ENCODE measurements at places on chromosomes 1 and 21.

GRCh38 chr21:16942703-16943102 is 570.1 kb upstream of the CXADR start:
- DNase-seq: no peak

DNA sequence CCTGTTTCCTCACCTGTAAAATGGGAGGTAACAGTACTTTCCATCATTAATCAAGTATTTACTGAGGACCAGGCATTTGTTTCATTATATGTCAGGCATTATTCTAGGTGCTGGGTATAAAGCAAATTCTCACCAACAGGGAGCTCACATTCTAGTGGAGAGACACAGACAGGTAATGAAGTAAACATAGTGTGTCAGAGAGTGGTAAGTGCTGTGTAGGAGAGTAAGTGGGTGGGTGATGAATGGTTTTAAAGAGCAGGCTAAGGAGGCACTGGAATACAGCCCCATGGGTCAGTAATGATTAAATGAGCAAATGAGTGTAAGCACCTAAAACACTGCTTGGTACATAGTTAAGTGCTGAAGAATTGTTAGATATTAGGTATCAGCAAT is 60.4 kb downstream of the DNTTIP2 start:
- no peak for DNase-seq

- no peak for DNase-seq
Observed at GRCh38 chr1:154931940-154932487, 4.5 kb downstream of the PMVK start.

GRCh38 chr1:218778257-218779126 is 395.2 kb upstream of the LYPLAL1 start:
- no peak for DNase-seq

DNA sequence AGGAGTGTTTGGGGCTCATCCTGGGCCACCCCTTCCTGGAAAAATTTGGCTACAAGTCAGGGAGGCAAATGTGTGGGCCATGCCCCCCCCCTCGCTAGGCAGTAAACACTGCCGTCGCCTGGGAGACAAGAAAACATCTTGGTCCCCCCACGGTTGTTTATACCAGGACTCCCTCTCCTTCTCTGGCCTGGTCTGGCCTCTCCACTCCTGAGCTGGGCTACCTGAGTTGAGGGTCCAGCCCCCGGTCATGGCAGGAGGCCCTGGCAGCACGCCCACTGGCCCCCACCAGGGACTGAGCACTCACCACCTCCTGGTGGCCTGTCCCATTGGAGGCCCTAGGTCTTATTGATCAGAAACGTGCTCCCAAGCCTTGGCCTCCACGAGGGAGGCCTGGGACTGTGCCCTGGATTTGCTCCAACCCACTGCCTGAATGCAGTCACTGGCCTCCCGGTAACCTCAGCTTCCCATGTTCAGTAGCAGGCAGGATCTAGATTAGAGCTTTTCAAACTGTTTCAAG is 15.8 kb downstream of the KCNQ4 start:
- DNase-seq: no peak

- DNase-seq: no peak
Observed at GRCh38 chr21:16504766-16505165, 775.0 kb downstream of the USP25 start.

DNA sequence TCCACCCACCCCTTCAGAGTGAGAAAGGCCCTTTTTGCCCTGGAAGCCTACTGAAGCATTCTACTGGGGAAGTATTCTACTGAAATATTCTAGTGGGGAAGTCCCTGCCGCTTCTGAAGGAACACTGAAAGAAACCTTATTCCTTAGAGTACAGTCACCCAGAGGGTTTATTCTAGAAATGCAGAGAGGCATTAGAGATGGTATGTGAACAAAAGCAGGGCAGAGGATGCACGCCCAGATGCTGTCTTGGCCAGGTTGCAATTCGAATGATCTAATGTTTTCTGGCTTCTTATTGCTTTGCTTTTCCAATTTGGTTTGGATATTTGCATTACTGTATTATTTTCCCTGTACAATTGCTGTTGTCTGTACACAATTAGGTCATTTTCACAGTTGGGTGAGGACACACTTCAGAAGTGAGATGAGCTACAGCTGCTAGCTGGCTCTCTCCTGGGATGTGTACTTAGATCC is 37.1 kb downstream of the CCN1 start:
- no peak for DNase-seq

DNA sequence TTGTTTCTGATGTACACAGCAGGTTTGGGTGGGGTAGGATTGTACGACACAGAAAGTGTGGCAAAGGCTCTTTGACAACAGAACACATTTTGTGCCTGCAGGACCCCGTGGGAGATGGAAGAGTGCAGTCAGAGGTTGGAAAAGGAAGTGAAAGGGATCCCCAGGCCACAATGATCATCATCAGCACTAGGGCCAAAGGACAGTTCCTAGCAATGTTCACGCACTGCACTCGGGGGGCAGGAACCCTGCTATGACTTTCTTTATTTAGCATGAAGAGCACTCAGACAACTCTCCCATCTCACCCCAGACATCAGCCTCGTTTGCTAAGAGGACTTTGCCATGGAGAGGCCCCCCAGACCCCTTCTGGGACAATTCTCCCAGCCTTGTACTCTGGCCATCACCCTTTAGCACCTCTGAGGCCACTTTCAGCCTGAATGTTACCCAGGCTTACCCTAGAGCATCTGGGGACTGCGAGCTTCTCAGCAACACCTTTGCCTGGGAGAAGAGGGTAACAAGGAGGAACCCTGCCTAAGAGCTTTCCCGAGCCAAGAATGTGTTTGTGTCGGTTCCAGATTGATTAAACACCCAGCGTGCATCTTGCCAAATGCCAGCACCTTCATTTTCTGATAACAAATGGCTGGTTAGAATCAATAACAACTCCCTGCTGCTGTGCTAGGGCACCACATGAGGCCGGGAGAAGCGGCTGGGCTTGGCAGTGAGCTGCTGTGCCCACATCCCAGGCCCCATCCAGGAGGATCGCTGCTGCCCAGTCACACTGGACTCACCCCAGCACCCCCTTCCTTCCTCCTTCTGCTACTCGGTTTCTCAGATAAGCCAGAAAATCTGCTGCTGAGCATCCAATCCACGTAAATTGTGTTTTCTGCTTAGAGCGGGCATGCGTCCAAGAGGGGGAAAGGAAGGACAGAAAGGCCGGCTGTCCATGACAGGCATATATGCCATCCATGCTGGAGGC is 633.1 kb downstream of the AJAP1 start:
- DNase-seq: no peak

GRCh38 chr1:86394416-86394815 is 1.7 kb downstream of the ODF2L start:
- no peak for DNase-seq

- DNase-seq: no peak
Observed at GRCh38 chr1:231748760-231749415, 122.3 kb downstream of the DISC1 start.

- DNase-seq: peak; percentile 30
Observed at GRCh38 chr1:1441002-1441888, 5.8 kb downstream of the VWA1 start.

DNA sequence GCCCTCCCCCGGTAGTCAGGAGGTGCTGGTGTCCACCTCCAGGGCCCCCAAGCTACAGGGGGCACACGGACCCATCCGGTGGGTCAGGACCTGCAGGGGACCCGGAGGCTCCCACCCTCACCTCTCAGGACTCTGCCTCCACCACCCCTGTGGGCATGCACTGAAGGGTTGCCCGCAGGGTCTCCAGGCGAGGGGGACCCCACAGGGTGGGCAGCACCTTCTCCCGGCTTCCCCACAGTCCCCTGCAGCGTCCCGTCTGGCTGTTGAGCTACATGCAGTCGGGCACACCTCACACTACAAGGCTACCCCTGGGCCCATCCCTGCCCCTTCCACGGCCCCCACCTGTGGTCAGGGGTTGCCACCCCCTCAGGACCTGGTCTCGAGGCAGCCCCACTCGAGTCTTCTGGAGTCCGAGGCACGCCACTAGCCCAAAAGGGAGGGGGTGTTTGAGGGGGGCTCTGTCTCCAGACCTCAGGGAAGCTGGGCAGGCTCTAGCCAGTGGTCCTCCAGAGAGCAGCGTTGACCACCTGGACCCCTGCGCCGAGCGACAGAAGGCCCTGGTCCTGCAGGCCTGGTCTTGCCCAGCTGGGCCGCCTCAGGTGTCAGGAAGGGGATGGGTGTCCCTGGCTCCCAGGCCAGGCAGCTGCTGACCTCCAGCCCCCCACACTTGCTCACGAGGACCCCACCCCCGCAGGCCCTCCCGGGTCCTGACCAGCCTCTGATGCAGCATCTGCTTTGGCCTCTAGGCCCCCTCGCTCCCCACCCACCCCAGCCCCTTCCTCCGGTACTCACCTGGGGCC is 9.6 kb downstream of the PARS2 start:
- DNase-seq: no peak

GRCh38 chr1:48089356-48089891 is 92.2 kb upstream of the TRABD2B start:
- DNase-seq: no peak

DNA sequence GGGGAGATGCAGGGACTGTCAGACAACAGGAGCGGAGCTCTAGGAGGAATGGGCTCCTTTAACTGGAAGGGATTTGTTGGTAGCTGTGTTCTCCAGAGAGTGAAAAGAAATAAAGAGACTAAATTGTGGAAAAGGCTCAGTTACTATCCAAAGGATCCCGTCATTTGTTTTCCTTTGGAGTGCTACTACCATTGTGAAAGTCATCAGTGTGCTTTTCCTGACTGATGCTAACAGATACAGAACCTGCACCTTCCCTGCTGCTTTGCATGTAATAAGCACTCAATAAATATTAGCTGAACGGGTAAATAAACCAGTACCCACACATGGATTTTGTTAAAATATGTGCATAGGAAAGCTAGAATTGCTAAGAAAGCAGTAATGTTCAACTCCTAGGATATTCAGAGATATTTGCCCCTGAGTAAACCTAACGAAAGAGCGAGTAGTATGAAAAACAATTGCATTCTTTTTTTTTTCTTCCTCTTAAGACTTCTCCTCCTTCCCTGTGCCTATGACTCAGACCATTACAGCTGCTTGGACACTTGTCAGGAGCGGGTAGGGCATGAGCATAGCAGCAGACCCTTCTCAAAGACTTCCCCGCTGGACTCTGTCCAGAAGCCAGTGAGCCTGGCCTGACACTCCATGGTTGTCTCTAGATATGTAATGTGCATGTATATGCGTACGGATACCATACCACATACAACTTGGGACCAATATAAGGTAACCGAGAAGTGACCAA is 41.7 kb downstream of the PTGFRN start:
- no peak for DNase-seq

DNA sequence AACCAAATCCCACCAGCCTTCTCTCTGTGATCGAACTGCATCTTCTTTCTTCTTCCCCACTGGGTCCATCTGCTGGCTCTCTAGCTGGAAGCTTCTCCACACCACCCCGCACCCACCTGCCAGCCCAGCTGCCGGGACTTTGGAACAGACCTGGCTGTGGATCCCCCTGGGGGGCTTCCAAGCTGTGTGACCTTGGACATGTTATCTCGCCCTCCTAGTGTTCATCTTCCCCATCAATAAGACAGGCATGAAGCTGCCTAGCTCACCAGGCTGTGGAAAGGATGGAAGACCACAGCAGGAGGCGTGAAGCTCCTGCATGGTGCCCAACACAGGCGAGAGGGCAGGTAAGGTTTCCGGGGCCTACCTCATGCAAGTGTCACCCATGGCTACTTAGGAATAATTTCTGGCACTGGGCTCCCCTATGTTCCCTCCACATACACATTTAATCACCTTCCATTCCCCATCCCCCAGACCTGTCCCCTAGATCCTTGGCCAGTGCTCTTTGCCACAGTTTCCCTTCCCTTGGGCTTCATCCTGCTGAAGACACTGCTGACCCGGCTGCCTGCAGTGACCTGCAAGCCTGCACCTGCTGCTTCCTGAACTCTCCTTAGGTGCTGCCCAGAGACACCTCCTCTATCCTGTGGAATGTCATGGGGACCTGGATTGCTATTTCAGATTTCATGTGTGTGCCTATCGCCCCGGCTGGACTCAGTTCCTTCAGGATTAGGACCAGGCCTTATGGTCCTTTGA is 13.2 kb upstream of the C2CD2 start:
- DNase-seq: no peak

- DNase-seq: no peak
Observed at GRCh38 chr1:31575369-31576140, 760 bp upstream of the TINAGL1 start.

- no peak for DNase-seq
Observed at GRCh38 chr1:184315254-184315653, 71.6 kb upstream of the C1orf21 start.

DNA sequence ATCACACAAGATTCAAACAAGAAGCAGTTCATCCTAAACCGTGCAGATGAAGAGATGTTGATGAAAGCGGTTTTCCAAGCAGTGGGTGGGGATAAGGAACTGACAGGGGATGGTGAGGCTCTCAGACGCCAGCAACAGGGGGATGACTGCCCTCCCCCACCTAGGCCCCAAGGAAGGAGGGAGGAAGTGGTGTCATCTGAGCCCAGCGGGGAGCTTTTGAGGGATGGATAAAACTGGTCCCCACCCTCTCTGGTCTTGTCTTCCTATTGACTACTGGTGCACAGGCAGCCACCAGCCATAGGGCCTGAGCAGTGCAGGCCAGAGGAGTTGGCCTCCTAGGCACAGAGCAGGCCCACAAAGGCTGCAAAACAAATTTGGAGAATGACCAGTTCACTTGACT is 175.5 kb downstream of the HUNK start:
- no peak for DNase-seq

DNA sequence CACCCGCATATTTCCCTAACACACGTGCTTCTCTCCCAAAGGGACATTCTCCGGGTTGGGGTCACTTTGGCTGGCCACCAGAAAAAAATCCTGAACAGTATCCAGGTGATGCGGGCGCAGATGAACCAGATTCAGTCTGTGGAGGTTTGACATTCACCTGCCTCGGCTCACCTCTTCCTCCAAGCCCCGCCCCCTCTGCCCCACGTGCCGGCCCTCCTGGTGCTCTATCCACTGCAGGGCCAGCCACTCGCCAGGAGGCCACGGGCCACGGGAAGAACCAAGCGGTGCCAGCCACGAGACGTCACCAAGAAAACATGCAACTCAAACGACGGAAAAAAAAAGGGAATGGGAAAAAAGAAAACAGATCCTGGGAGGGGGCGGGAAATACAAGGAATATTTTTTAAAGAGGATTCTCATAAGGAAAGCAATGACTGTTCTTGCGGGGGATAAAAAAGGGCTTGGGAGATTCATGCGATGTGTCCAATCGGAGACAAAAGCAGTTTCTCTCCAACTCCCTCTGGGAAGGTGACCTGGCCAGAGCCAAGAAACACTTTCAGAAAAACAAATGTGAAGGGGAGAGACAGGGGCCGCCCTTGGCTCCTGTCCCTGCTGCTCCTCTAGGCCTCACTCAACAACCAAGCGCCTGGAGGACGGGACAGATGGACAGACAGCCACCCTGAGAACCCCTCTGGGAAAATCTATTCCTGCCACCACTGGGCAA is 59.1 kb downstream of the LACTBL1 start:
- no peak for DNase-seq

Data from stimulated activated CD8-positive, alpha-beta memory T cell treated with anti-CD3 and anti-CD28 coated beads, Interleukin-7, amount 100 ng/mL, for 48 hours (primary cell).